ENCODE measurements at places on chromosomes 11 and 22.

- DNase-seq = no peak
Measured at GRCh38 chr11:14634813-14635212, 8.8 kb upstream of the PDE3B start.

- no peak for DNase-seq
Measured at GRCh38 chr11:9664276-9665171, 647 bp downstream of the SWAP70 start.

DNA sequence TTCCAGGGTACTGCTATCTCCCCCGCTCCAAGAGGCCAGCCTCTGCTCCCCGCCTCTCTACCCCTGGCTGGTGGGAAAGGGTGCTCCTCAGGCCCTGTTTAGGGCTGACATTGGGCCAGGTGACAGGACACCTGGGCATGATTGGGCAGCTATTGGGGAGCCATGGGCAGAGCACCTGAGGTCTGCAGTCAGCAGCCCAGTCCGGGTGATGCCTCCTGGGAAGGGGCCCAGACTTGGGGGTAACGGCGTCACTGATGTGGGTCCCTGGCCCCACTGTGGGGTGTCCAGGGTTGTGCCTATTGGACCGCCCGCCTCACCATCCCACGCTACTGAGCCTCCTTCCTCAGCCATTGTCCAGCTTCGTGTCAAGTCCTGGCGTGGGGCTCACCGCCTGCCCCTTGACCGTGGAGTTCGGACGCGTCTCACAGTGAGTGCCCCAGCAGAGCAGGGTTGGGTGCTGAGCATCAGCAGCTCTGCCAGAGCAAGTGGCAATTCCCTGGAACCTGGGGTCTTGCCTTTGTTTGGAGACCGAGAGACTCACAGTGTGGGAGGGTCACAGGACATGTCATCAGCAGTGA is 2.8 kb upstream of the GATD1 start:
- no peak for DNase-seq

DNA sequence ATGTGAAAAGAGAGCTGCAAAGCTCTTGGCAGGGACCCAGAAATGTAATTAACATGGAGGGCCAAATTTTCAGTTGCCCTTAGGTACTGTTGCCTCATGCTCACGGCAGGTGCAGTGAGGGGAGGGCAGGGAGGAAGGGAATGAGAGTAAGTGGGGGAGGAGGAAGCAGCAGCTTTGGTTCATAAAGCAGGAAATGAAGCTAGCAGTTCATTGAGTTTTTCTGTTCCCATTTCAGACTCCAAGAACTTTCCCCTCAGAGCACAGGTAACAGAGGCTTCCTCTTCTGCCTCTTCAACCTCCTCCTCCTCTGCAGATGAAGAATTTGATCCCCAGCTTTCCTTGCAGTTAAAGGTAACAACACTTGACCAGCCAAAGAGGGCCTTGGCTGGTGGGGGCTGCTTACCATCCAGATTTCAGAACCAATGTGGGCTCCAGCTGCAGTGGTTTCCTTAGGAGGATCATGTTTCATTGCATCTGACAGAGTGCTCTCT is 57.9 kb upstream of the PARVA start:
- no peak for DNase-seq

DNA sequence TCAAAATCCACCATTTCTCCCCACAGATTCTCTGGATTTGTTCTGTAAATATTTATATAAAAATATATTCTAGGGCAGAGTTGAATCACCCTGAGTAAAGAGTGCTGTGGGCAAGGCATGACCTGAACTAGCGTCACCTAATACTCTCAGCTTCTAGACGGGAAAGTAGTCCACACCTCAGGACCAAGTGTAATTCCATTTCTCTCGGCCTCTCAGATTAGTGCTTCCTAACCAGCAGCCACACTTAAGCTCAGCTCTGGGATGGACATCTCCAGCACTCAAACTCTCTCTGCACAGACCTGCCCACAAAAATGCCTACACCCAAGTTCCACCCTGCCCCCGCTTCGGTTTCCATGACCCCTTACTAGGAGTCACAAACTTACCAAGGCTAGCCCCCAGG is 5.3 kb downstream of the SPTBN2 start:
- DNase-seq = no peak
